ENCODE measurements at places on chromosomes 2 and 18.

DNA sequence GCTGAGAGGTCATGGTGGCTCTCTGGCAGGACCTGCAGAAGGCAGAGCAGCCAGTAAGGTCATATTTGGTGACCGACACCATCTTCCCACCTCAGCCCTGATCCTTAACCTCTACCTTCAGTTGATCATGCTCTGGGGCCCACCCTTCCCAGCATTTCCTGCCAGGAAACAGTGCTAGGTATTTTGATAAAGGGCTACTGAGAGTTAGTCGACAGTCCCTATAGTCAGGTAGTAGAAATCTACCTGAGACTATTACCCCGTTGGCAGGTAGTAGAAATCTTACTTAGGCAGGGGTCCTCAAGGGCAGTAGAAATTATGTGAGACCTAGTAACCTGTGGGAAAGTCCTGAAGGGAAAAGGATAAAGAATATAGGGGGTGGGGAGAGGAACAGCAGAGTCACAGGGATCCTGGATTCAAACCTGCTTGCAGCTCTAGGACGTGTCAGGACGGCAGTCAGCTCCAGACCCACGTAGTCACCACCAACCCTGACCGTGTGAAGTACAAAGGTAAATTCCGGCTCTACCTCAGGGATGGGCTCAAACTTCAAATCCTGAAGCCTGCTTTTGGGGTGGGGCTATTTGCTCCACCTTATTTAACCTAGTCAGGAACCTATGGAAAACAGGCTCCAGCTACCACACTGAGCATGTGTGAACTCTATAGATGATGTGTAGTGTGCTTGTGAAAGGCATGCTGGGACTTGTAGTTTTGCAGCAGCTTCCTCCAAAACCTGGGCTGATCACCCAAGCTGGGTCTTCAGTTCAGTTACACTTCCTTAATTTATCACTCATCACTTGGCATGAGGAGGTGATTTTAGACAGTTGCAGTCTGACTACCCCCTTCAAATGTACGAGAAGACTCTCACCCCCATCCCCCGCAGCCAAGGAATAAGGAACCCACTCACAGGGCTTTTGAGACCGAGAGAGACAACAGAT is at the start of gene DQX1:
DQX1 (minus strand) TSS at position 515 of the 932 bp plus-strand sequence; CDS start at position 13, 502 bp downstream.
- no peak for DNase-seq

DNA sequence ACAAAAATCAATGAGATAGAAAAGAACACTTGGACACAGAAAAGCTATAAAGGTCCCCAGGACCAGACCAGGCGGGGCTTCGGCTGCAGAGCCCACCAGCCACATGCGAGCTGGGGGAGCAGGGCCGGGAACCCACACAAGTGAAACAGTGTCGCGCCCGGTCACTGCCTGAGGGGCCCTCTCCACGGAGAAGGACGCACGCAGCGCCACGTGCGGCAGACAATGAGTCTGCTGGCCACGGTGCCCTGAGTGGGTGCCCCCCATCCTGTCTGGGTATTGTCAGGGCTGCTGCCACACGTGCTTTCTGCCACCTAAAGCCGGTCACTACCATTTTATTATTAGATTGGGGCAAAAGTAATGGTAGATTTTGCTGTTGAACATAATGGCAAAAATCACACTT is 207.9 kb upstream of the HDAC4 start:
- no peak for DNase-seq

DNA sequence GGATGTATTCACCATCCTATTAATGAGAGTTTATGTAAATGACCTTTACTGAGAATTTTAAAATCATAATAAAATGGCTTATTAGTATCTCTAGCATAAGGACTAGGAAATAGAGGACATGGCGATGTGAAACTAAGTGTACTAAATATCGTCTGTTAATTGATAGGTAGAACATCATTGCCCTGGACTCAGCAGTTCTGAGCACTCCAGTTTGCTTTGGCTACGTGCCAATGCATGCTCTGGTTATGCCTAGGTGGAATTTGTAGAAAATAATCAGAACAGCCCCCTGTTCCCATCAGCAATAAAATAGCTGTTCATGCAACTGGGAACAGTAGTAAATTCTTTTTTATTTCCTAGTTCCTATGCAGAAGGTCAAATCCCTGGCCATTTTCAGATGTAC is 247.8 kb downstream of the DOK6 start:
- no peak for DNase-seq

DNA sequence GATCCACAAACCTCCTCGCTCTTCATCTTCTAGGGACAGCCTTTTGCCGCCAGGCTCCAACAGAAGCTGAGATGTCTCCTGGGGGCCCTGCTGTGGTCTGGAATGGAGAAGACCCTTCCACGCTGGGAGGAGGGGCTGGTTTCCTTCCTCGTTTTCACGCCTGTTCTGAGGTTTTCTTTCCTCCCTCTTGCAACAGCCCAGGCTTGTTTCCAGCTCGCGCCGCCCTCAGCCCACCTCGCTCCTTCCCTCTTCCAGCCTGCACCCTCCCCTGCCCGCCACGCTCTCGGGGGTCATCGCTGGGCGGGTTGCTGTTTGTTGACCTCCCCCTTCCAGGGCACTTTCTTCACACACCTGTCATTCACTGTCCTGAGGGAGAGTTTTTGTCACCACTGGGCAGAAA is 55.4 kb downstream of the VAPA start:
- DNase-seq: no peak

- no peak for DNase-seq
Observed at GRCh38 chr2:1756456-1756855, 12.1 kb upstream of the PXDN start.

Data from left ventricle myocardium superior (tissue), 1 donor.